ENCODE measurements at places on chromosomes 2 and 18.

DNA sequence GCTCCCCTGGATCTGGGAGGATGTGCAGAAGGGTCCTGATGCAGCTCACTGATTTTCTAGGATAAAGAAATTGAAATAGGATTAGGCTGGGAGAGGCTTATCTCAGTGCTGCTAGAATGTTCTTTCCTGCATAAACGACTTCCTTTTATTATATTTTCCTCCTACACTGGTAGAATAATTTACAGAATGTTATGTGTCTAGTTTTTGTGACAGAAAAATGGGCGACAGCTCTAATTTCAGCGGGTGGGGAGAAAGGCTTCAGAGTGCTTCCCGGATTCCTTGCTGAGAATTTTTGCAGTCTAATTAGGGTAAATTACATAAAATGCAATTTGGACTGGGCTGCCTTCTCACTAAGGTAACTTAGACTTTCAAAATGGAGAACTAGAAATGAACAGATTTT is 66.2 kb downstream of the SKA1 start:
- DNase-seq = no peak

DNA sequence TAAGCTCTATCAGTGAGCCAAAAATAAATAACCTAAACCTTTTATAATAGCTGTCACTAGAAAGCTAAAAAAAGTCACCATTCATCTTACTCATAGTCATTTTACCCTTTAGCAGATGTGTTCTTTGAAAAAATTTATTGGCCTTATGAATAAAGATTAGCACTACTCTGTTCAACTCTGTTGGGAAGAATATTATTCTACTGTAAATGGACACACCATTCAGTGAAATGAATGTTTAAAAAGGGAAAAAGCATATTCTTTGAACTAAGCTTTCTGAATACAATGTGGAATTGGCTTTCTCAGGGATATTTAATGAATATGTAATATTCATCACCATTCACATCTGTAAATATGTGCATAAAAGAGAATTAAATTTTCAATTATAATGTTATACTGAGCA is 422.0 kb downstream of the CBLN2 start:
- no peak for DNase-seq

- no peak for DNase-seq
Observed at GRCh38 chr2:127382831-127383230, 4.9 kb downstream of the MAP3K2 start.

GRCh38 chr2:74199871-74200305 is 1.5 kb downstream of the MTHFD2 start:
- DNase-seq = no peak

GRCh38 chr2:86068136-86068588 is 37.5 kb downstream of the POLR1A start:
- DNase-seq = no peak

GRCh38 chr2:70941701-70942100 is 6.0 kb downstream of the ATP6V1B1 start:
- DNase-seq = no peak

DNA sequence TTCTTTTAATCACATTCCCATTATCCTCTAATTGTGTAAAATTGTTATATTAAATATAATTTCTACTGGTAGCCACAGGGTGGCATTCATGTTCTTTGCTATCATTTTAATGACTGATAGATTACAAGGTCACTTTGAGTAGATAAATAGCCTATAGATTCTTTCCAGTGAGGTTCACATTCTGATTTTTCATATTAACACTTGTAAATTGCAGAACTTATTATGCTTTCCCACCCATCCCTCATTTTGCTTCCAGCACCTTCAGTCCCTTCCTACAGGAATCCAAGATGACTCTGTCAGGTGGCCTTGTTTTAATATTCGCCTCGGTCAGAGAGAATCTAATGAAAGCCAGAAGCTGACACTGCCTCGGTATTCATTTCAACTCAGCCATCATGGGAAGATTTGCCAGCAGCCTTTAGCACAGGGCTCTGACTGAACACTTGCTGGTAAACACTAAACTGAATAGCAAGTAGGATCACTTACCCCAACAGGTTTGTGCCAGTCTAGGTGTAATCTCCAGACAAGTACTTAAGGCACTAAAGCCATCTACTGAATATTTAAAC is 101.2 kb upstream of the FSHR start:
- DNase-seq = no peak

- DNase-seq = no peak
Observed at GRCh38 chr18:45650321-45650720, 35.0 kb downstream of the SLC14A2 start.

DNA sequence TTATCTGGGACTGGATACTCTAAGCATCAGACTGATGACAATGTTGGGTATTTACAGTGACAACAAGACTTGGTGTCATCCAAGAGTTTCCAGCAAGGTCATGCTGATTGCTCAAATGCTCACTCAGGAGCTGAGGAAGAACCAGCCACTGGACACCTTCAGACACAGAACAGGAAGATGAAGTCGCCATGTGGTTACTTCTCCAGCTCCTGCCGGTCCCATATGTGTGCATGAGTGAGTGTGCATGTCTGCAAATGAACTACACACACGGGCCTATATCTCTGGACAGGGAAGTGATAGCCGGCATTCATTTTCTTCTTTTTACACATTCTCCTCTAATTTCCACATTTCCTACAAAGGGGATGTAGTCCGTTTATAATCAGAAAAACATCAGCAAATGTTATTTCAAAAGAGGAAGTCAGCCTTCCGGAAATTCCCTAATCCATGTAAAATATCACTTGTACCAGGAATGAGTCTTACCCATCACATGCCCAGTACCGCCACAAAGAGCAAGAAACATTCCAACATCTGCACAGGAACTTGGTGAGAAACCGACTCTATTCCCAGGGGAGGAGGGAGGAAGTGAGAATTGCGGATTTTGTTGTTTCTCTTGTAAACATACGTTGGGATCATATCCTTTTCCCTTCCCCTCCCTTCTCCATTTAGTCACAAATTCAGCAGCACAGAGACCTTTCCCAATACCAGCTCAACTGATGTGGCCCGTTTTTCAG is 10.8 kb downstream of the RFX8 start:
- no peak for DNase-seq

DNA sequence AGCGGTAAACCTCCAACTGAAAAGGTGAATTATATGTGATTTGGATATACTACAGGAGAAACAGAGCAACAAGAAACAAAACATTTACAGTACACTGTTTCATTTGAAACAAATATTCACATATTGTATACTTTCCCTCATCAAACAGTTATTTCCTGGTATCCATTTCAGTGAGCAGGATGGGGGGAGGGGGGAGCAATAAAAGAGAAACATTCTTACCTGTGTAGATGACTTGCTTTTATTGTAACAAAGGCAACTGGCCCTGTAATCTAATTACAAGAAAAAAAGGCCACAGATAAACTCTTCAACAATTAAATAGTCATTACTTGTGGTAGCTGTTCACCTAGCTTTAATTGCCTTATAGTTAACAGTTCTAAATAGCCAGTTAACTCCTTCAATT is 3.9 kb upstream of the PPP1CB start:
- no peak for DNase-seq

DNA sequence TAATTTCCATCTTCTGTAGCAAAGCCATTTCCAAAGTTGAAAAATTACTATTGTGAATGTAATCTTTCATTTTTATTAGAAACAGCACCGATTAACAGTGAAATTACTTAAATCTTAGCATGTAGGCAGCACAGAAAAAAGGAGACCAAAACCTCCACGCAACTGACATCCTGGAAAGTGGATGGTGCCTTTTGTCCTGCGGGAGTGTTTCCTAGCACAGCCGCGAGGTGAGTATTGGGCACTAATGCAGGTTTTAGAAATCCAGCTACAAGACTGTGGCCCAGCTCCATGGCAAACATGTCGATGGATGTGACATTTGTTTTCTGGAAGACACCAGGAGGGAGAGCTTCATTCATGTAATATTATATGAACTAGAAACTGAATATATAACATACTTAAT is 86.9 kb downstream of the MBP start:
- DNase-seq = no peak

DNA sequence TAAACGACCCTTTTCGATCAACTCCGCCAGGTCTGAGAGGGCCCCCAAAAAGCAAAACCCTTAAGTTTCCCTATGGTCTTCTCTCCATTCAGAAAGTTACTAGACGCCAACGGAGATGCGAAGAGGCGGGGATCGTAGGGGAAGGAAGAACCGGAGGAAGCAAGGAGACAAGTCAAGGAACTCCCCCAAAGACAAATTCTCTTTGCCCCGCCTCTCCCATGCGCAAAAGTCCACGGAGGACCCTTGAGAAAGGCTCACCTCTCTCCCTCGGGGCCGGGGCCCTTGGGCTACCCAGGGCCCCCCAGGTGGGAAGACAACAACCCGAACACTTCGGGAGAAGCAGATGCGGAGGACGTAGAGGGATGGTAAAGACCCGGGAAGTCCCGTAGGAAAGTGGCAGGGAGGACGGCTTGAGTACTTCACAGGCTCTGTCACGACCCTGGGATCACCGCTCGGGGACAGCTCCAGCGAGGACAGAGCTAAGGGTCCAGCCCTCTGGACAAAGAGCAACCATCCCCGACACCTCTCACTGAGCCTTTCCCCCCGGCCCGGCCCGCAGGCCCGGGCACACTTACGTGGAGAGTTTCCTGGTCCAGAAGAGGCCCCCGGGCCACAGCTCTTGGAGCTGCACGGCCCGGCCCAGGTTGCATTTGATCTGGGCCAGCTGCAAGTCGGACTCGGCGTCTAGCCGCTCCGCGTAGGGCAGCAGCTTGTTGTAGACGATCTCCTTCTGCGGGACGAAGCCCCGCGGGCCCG is 647 bp downstream of the PSME4 start:
- DNase-seq = peak; percentile 37

GRCh38 chr18:45774065-45774521 is 50.1 kb downstream of the SLC14A1 start:
- no peak for DNase-seq

GRCh38 chr18:62018759-62019041 is 125.9 kb upstream of the RNF152 start:
- no peak for DNase-seq

GRCh38 chr18:51029378-51029693 is 677 bp upstream of the SMAD4 start:
- no peak for DNase-seq

DNA sequence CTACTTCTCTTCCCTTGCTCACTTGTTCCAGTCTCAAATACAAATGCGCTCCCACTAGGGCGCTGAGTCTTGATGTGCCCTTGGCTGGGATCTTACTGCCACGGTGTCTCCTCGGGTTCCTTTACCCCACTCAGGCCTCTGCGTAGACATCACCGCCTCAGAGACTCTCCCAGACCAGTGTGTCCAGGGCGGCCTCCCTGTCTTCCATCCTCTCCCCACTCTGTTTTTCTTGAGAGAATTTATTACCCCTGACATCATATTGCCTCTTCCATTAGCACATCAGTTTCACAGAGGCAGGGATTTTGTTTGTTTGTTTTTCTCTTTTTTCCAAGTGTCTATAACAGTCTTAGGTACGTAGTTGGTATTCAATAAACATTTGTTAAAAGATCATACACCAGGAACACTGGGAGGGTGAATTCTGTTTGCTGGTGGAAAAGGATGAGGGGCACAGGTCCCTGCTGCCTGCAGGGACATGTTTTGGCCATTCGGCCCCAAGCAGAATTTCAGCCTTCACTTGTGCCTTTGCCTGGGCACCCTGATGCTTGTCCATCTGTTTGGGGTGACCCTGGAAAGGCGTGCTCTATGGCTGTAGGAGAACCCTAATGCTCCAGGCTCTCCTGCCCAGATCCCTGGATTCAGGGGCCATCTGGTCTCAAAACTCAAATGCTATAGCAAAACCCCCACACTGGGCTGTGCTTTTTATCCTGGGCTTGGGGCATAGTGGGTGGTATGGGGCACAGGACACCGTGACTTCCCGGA is 55.0 kb downstream of the RPL37A start:
- no peak for DNase-seq

- DNase-seq = no peak
Observed at GRCh38 chr2:226609366-226609765, 190.3 kb downstream of the IRS1 start.

DNA sequence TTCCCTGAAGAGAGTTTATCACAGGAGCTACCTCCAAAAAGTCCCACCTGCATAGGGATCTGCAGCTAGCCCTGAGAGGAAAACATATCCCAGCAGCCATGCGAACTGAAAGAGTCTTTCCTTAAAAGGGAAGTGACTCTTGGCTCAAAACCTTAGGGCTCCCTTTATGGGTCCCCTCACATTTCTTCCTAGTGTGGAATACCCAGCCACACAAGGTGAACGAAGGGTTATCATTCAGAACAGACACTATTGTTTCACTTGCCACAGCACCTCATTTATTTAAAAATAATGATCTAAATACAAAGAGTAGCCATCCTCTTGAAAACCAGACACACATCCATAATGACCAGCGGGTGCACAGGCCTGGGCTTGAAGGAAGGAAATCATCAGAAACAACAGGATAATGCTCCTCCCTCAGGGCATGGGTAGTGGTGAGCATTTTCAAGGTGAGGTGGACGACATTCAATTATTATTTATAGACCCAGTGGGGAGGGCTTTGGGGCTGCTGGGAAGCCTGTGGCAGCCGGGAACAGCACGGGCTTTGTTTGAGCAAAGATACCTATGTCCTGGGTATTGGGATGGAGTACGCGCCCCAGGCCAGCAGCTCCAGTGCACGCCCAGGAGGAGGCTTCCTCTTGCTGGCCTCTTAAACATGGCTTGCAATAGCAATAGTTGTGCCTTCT is 119.0 kb upstream of the ITGA6 start:
- DNase-seq = no peak

GRCh38 chr18:51162617-51163016 is 34.9 kb downstream of the MEX3C start:
- no peak for DNase-seq

- no peak for DNase-seq
Observed at GRCh38 chr18:13578400-13578799, 148.0 kb downstream of the FAM210A start.

GRCh38 chr2:127389778-127390435 is 2.1 kb upstream of the MAP3K2 start:
- no peak for DNase-seq

- no peak for DNase-seq
Observed at GRCh38 chr18:39675368-39675767, 2109.8 kb upstream of the CELF4 start.

DNA sequence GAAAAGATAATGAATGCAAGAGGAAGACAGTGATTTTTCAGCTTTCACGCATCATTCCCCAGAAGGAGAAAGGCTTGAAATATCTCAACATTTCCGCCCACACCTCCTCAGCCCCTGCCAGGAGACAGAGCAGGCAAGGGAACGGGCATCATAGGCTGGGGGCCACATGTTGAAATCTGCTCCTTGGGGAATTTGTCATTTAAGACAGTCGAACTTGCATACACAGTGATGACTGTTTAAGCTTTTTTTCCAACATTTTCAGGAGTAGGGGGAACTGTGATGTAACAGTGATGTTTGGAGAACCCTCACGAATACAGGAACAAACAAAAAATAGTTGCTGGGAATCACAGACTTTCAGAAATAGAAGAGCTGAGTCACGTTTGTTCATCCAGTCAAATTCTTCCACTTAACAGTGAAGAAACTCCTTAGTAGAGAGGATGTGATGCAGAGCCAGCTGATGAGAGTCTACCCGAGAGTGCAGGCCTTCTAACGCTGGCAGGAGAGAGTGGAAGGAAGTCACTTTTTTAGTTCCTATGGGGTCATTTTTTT is 266.8 kb downstream of the ALPK2 start:
- DNase-seq = no peak
